Ovary (tissue), 10 donors: ENCODE measurements at places on chromosomes 1 and 21. TPM values are rescaled to one million over a fixed set of nuclear protein-coding genes. Genes with fewer than 3 reads are reported as not detected.
A peak's percentile ranks its signal among the peaks of the same experiment; 100 is the strongest.

Gene LCA5L
- total RNA-seq = 0.96 TPM

Gene TAS1R1
- 0.42 TPM for total RNA-seq

Gene FAM110D
- 2.1 TPM for total RNA-seq

Gene NTRK1
- 0.38 TPM for total RNA-seq

Gene RAB7B
- total RNA-seq = 0.12 TPM

Gene DNTTIP2
- 50.6 TPM for total RNA-seq

Gene ATP1A2
- 3.0 TPM for total RNA-seq

Gene IFT25
- total RNA-seq = 30.8 TPM

GRCh38 chr21:31505975-31506374, 153.5 kb upstream of the SOD1 start:
- no peak for DNase-seq
- no peak overlapping the region for H3K27ac ChIP-seq
- H3K4me3 ChIP-seq = no peak overlapping the region
- H3K4me1 ChIP-seq = no peaks in the 10 kb centered on the region
- no peaks in the 10 kb centered on the region for H3K36me3 ChIP-seq

DNA sequence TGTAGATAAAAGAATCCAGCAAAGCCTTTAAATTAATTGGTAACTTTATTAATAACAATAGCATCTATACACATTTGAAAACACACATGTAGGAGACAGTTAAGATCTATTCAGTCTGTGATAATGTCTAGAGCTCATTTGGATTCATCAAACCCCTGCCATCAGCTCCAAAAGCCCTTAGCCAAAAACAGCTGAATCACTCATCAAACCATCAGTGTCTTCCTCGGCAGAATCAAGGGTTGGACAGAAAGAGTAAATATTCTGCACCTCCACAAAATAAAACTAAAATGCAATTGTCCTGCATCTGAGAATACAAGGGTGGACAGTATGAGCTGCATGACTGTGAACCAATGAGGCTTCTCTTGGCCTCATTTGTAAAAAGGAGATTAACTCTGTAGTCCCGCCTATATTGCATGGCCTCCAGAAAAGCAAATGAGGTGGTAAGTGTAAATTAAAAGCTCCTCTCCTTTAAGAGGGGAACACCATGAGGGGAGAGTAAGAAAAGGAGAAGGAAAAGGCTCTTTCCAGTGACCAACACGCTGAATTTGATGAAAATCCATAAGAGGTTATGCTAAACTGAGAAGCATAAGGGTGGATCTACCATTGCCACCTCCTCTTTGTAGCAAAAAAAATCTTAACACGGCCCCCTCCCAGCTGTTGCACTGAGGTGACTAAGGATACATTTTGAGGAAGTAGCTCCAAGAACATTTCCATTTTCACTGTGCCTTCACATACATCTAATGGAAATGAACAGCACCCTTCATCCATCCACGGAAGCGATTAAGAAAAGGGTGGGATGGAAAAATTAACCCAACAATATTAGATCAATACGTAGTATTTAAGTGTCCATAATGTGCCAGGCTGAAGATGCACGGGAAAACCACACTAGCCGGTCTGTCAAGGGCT, 14.7 kb upstream of the BOLA1 start:
- peaks cover 2% of the 10 kb centered on the region for H3K4me1 ChIP-seq
- no peaks in the 10 kb centered on the region for H3K36me3 ChIP-seq
- H3K27me3 ChIP-seq = no peaks in the 10 kb centered on the region
- peak overlapping the region; percentile 99 for H3K27ac ChIP-seq

- H3K4me3 ChIP-seq = no peak overlapping the region
- H3K27ac ChIP-seq = no peak overlapping the region
- no peak for DNase-seq
- H3K27me3 ChIP-seq = no peaks in the 10 kb centered on the region
Measured at GRCh38 chr1:209749670-209750323, 6.1 kb upstream of the TRAF3IP3 start.

GRCh38 chr1:232915212-232915611, 35.2 kb upstream of the NTPCR start:
- no peaks in the 10 kb centered on the region for H3K36me3 ChIP-seq
- H3K4me1 ChIP-seq = no peaks in the 10 kb centered on the region
- DNase-seq = no peak
- H3K27me3 ChIP-seq = no peaks in the 10 kb centered on the region
- H3K27ac ChIP-seq = no peak overlapping the region

GRCh38 chr1:183416850-183417771, 1.1 kb downstream of the NMNAT2 start:
- no peaks in the 10 kb centered on the region for H3K36me3 ChIP-seq
- DNase-seq = peak; percentile 77

DNA sequence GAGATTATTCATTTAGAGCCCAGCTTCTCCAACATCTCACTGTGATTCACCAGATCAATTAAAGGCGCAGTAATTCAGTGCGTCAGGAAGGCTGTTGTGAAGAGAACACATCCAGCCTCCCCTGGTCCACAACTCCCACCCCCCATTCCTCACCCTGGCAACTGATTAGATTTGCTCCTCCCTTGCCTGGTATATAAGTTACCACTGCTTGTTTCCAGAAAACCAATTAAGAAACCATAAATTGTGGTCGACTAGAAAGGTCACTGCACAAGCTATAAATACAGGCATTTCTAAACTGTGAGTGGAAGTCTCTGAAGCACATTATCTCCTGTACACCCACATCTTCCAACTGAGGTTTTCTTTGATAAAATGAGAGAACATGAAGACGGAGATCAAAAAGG, 41.9 kb downstream of the FAM163A start:
- H3K4me1 ChIP-seq = no peaks in the 10 kb centered on the region
- H3K27ac ChIP-seq = no peak overlapping the region
- no peaks in the 10 kb centered on the region for H3K27me3 ChIP-seq
- no peak for DNase-seq
- H3K36me3 ChIP-seq = no peaks in the 10 kb centered on the region

- no peak overlapping the region for H3K4me3 ChIP-seq
- no peaks in the 10 kb centered on the region for H3K36me3 ChIP-seq
- H3K27ac ChIP-seq = no peak overlapping the region
- no peak for DNase-seq
- H3K27me3 ChIP-seq = no peaks in the 10 kb centered on the region
Measured at GRCh38 chr1:235998812-235999211, 66.1 kb downstream of the NID1 start.

- no peaks in the 10 kb centered on the region for H3K4me1 ChIP-seq
- H3K4me3 ChIP-seq = no peak overlapping the region
- DNase-seq = no peak
- H3K27me3 ChIP-seq = no peaks in the 10 kb centered on the region
Measured at GRCh38 chr21:41399246-41399800, 26.7 kb upstream of the MX1 start.

DNA sequence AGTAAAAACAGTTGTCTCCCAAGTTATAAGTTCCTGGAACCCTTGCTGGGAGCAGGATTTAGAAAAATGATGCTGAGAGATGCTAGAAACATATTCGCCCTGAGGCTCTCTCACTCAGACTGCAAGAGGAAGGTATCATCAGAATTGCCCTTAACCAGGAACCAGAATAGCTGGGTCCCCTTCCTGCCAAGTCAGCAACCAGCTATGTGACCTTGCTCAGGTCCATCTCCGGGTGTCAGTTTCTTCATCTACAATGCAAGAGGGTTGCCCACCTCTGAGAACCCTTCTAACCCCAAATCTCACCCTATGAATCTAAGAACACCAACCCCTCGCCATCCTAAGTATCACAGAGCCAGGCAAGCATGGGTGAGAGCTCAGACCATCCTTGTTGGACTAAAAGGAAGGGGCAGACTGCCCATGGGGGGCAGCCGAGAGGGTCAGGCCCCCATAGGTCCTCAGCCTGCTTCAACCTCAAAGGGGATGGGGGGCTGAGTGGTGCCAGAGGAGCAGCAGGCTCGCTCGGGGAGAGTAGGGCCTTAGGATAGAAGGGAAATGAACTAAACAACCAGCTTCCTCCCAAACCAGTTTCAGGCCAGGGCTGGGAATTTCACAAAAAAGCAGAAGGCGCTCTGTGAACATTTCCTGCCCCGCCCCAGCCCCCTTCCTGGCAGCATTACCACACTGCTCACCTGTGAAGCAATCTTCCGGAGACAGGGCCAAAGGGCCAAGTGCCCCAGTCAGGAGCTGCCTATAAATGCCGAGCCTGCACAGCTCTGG, 390 bp upstream of the S100A9 start:
- no peaks in the 10 kb centered on the region for H3K36me3 ChIP-seq
- H3K4me3 ChIP-seq = no peak overlapping the region
- no peaks in the 10 kb centered on the region for H3K27me3 ChIP-seq
- H3K4me1 ChIP-seq = no peaks in the 10 kb centered on the region

GRCh38 chr1:43653339-43653738, 3.4 kb downstream of the KDM4A start:
- no peaks in the 10 kb centered on the region for H3K4me1 ChIP-seq
- H3K4me3 ChIP-seq = no peak overlapping the region
- H3K27me3 ChIP-seq = no peaks in the 10 kb centered on the region
- DNase-seq = no peak
- H3K36me3 ChIP-seq = no peaks in the 10 kb centered on the region

DNA sequence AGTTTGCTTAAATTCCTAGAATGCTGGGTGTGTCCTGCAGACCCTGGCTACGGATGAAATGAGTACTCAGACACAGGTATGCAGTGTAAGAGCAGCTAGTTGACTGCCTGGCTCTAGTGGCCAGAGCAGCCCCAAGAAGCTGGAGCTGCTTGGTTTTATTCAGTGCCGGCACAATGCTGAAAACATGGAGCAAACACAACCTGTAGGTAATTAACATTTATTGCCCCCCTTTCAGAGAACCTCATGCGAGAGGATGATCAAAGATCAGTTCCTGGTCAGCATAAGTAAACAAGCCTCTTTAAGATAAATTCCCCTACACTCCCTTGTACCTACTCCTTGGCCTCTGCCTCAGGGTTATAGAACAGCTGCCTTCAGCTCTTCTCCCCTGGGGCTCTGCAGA, 43.2 kb downstream of the MRPS6 start:
- H3K4me1 ChIP-seq = no peaks in the 10 kb centered on the region
- no peak overlapping the region for H3K4me3 ChIP-seq
- H3K27me3 ChIP-seq = no peaks in the 10 kb centered on the region
- H3K27ac ChIP-seq = no peak overlapping the region
- no peaks in the 10 kb centered on the region for H3K36me3 ChIP-seq
- DNase-seq = no peak

- H3K4me3 ChIP-seq = no peak overlapping the region
- H3K27me3 ChIP-seq = no peaks in the 10 kb centered on the region
- DNase-seq = no peak
- no peaks in the 10 kb centered on the region for H3K4me1 ChIP-seq
Measured at GRCh38 chr1:214404571-214405213, 123.7 kb downstream of the SMYD2 start.

DNA sequence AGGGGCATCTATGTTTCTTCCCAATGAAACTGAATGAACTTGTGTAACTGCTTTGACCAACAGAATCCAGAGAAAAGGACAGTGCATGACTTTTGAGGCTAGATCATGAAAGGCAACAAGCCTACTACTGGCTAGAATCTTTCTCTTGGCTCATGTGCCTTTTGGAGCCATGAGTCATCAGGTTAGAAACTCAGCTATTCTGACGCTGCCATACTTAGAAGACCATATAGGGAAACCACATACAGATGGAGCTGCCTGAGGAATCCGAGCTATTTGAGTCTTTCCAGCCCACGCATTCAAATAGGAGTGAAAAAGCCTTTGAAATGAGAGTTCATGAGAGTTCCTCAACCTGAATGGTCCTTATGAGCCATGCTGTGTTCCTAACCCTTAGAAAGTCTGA, 738.5 kb upstream of the CHRM3 start:
- H3K36me3 ChIP-seq = no peaks in the 10 kb centered on the region
- no peak for DNase-seq
- H3K27ac ChIP-seq = no peak overlapping the region
- H3K27me3 ChIP-seq = no peaks in the 10 kb centered on the region

DNA sequence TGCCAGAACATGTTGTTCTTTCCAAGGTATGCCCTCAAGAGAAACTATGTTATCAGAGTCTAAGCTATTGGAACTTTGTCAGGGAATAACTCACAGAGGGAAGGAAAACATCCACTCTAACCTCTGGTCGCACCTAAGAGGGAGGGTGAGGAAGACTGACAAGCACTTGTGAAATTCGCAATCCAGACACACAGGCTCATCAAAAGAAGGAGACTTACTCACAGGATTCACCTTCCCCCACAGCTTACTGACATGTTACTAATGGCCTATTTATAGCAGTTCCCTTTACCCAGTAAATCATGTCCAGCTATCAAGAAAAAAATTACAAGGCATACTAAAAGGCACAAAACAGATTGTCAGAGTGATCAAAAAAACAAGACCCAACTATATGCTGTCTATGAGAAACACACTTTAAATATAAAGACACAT, 36.9 kb downstream of the WDR64 start:
- no peaks in the 10 kb centered on the region for H3K36me3 ChIP-seq
- DNase-seq = no peak
- H3K4me3 ChIP-seq = no peak overlapping the region
- H3K4me1 ChIP-seq = no peaks in the 10 kb centered on the region
- H3K27me3 ChIP-seq = no peaks in the 10 kb centered on the region
- H3K27ac ChIP-seq = no peak overlapping the region

DNA sequence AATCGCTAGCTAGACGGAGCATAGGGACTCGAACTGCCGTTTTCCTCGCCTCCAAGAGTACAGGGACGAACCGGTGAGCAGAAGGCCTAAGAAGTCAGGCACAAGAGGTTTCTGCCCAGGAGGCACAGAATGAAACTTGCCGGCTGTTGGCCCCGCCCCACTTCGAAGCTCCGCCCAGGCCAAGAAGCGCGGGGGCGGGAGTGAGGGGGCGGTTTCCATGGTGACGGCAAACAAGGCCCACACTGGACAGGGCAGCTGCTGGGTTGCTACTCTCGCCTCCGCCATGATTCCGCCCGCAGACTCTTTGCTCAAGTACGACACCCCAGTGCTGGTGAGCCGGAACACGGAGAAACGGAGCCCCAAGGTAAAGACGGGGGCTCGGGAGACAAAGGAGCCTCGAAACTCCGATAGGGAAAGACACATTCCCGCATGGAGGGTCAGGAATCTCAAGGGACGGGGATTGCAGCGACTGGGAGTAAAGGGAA, at the start of gene DNALI1:
Gene DNALI1, plus strand, starts transcription at position 229 of the 485 bp plus-strand sequence. Its CDS starts 55 bp downstream, at position 284.
- peak within 1 kb of the TSS; percentile 36 for H3K4me3 ChIP-seq
- H3K27me3 ChIP-seq = no peaks in the 10 kb centered on the region
- DNase-seq = peak; percentile 96
- peak within 1 kb of the TSS; percentile 53 for H3K27ac ChIP-seq
- H3K4me1 ChIP-seq = peaks cover 9% of the 10 kb centered on the region

- H3K27me3 ChIP-seq = no peaks in the 10 kb centered on the region
- no peak overlapping the region for H3K4me3 ChIP-seq
- H3K36me3 ChIP-seq = no peaks in the 10 kb centered on the region
- H3K27ac ChIP-seq = no peak overlapping the region
Measured at GRCh38 chr1:41765152-41765551, 153.6 kb downstream of the HIVEP3 start.

- H3K27ac ChIP-seq = no peak overlapping the region
- no peaks in the 10 kb centered on the region for H3K4me1 ChIP-seq
- no peaks in the 10 kb centered on the region for H3K36me3 ChIP-seq
- DNase-seq = no peak
- H3K4me3 ChIP-seq = no peak overlapping the region
Measured at GRCh38 chr1:212959266-212960220, 9.2 kb downstream of the VASH2 start.
